ENCODE measurements at places on chromosomes 3 and 15. TPM values are rescaled to one million over a fixed set of nuclear protein-coding genes. Genes with fewer than 3 reads are reported as not detected.

Gene WHAMM
- total RNA-seq = 9.8 TPM

Gene PPP1R14D
- not detected for total RNA-seq

Gene AP3B2
- 9.3 TPM for total RNA-seq

Gene TTLL13
- total RNA-seq = not detected

Gene NANOGP8
- not detected for total RNA-seq

Gene C3orf80
- total RNA-seq = 5.8 TPM

Gene CFAP20DC
- total RNA-seq = under 0.01 TPM

Gene GNAT1
- total RNA-seq = not detected

Gene TGM4
- total RNA-seq = not detected

Gene ITIH4
- 12.2 TPM for total RNA-seq

Gene CHL1
- total RNA-seq = 63.1 TPM

Gene IGSF11
- total RNA-seq = 18.2 TPM

Gene TERC
- total RNA-seq = 139 TPM

- no peak for DNase-seq
These were observed 61.0 kb downstream of the WNT7A start for GRCh38 chr3:13818919-13819318.

DNA sequence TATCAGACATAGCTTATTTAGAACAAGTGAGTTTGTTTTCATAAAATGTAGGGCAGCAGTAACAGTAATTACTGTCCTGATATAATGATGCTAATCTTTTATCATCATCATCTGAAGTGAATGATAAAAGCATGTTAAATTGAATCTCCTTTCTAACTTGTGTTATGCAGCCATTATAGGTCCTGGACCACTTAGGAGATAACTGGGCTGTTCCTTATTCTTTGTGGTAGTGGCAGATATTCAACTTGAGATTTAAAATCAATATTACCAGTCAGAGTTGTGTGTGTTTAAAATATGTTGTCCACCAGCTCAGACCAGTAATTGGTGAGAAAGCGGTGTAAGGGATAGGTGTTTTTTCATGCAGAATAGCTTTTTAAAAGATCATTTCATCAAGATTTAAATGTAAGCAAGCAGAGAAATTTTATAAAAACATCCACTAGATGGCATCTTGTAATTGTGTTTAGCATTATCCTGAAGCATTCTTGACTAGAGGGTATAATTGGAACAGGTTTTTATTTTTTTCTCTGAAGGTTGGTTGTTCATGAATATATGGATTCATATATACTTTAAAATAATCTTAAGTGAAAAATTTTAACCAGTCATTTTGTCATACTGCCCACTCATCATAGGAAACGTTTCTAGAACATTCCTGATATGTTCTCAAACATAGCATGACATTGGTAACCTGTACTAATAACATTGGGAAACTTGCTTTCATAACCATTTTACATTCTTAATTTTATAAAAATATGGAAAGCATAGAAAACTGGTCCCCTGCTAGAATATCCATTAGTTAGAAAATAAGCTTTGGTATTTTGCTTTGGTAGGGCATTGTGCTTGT lies 153.9 kb downstream of the BBX start:
- no peak for DNase-seq

DNA sequence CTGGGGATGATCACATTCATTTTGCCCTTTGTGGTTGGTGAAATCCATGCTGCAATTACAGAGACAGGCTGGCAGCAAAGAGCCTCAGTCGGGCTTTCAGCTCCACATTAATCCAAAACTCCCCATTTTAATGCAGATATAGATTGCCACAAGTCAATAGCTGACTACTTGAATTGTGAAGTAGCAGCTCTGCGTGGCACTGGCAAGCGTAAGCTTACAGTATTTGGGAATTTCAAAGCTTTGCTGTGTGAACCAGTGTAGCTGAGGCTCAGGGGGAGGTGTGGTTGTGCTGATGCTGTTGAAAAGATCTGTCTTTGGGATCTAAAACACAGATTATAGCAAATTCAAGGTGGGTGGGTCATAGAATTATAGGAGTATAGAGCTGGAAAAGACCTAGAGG lies 290.3 kb upstream of the ONECUT1 start:
- DNase-seq = no peak

DNA sequence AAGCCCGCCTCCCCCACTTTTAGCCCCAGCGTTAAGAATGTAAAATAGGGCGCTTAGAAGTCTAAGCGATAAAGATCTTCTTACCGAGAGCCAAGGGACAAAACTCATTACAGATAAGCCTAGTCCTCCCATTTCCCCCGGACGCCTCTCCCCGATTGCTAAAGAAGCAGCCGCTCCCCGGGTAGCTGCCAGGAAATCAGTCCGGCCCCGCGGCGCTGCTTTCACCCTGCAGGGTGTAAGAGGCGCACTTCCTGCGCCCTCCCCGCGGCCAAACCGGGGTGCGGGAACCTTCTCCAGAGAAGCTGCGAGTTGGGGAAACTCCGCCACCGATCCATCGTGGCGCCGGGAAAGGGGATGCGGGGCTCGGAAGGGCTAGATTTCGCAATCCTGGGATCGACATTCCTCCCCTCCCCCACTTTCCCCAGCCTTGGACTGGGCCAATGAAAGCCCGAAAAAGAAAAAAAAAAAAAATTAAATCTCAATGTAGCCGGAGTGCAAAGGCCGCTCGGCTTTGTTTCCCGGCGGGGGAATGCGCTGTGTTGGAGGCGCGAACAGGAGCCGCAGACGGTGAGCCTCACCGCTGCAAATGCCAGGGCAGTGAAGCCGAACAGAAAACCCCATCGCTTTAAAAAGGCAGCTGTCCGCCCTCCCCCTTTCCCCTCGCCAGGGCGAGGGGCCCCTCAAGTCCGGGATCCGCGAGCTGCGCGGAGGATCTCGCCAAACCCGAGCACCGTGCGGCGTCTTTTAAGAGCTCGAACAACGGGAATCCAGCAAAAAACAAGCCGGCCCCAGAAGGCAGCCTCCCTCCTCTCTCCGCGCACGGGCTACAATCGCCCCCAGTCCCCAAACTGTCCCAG lies 626 bp upstream of the PTPRG start:
- DNase-seq = peak; percentile 92

DNA sequence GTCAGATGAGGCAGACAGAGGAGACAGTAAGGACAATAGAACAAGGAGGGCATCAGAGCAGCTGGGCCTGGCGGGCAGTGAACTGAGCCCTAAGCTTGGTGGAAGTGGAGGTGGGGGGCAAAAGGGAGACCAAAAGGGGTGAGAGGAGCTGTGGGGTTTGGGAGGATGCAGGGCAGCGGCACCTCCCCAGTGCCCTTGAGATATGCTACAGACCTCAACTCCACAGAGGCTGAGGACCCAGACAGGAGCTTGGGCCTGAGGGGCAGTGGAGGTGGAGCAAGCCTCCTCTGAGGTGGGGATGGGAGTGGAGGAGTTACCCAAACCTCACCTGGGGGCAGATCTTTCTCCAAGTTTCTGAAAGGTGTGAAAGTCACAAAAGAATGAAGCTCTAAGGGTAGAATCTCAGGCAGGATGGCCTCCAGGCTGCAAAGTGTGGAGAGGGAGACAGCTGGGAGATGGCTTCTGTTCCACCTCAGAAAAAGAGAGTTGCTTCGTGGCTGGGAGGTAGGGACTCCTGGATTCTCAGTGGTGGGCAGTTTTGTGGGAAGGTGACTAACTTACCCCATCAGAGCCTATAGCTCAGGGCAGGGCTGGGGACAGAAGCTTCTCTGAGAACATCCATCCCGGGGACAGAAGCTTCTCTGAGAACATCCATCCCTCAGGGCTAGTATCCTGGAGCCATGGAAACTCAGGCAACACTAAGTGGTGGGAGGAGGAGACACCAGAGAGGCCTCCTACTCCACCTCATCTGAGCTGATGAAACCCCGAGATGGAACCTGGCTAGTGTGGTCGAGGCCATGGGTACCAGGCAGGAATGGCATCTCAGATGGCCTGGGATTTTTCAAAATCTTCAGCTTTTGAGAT lies 2.3 kb upstream of the CLK3 start:
- DNase-seq = no peak

- DNase-seq = no peak
These were observed 89.8 kb upstream of the MEX3B start for GRCh38 chr15:82135638-82136037.

DNA sequence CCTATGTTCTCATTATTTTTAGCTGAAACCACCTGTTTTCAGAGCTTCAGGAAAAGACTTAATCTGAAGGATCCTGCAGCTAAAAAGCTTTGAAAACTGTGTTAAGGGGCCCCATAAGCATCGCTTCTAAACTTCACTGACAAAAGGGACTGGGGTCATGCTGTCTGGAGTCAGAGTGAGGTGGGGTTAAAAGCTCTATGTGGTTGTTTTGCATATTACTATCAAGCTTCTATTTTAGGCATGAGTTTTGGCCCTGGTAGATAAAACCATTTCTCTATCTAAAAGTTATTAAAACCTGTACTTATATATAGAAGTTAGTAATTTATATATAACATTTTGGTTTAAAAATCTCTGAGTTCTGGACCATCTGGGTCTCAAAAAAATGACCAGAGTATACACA lies 45.5 kb downstream of the GPR160 start:
- no peak for DNase-seq

- DNase-seq = no peak
These were observed 113.4 kb downstream of the FBLN2 start for GRCh38 chr3:13662238-13662847.

DNA sequence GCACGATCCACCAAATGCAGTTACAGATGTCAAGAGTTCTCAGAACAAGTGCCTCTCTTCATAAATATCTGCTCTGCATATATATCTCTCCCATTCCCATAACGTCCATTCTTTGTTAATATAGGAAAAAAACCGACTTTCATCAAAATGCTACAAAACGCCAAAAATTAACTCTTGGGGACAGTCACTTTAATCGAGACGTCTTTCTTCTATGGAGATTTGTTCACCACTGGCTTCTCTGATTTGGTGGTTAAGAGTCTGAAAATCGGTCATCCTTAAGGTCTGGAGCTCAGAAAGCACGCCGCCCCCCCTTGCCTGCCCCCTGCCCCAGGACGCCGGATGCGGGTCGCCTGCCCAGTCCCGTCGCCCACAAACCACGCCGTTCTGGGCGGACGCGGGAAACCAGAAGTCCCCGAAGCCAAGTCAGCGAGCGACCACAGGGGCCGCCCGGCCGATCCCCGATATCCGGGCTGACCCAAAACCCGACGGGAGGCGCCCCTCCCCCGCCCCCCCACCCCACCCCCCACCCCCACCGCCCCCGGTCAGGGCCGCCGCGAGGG lies 252.7 kb downstream of the TJP1 start:
- DNase-seq = no peak

DNA sequence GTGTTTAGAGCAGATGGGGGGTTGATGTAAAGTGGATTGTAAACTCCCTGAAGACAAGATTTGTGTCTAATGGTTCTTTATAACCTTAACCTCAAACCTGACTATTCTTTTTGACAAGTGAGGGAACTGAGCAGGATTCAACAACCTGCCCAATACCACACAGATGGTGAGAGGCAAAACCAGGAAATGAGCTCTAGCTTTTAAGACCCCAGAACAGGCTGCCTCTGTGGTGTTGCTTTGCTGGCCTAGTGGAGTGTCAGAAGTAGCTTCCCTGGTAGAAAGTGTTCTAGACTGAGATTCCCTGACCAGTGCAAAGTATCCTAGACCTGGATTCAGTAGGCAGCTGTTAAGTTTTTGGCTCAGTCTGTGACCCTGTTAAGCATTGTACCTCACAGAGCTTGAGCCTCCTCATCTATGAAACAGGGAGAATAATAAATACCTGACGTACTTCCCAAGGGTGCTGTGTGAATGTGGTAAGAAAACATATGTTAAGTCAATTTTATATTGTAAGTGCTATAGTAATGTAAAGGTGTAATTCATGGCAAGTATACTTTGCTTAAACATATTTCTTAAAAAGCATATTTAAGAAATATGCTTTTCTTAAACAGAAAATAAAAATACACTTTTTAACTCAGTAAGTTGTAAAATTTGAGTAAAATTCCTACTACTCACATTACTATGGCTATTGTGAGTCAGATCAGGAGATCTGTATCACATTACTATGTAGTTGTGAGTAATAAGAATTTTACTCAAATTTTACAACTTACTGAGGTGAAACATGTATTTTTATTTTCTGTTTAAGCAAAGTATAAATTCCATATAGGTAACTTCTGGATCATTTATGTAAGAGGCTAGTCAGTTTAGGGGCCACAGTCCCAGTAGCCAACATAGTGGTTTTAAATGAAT lies 8.8 kb downstream of the GPR87 start:
- DNase-seq = no peak

GRCh38 chr3:5613599-5613998 lies 426.1 kb downstream of the EDEM1 start:
- DNase-seq = no peak

- no peak for DNase-seq
These were observed 223.0 kb downstream of the NR2F2 start for GRCh38 chr15:96553451-96553850.

DNA sequence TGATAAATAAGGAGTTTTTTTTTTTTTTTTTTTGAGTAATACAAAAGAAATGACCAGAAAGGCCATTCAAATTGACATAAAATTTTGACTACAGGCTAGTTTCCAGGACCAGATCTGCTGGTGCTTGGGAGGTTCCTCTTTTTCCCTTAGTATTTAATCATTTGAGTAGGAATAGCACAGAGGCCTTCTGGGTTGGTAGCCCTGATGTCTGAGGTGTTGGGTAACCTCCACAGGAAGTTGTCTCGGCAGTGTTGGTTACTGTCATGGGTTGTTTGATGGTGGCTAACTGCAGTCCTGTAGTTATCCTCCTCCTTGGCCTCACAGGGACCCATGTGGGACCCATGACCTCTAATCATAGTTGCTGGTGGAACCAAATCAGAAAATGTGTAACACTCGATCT lies 91.1 kb downstream of the USP13 start:
- DNase-seq = no peak

GRCh38 chr3:151002003-151002981 lies 29.8 kb upstream of the CLRN1 start:
- DNase-seq = no peak

GRCh38 chr15:90838139-90838538 lies 30.2 kb upstream of the FURIN start:
- no peak for DNase-seq

DNA sequence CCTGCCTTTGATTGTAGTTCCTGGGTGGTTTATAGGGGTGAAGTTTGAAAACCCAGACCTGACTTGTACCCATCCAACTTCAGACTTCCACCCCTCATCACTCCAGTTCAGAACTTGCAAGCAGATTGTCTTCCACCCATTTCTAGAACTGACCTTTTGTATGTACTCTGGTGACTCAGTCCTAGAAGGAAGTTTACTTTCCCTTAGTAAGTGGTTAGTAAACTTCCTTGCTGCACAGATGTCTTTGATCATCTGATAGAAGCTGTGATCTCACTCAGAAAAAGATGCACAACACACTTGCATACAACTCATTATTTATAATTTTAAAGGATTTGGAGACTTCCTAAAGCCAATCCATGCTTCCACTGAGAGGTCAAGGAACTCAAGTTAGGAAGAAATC lies 368.0 kb downstream of the MFSD1 start:
- no peak for DNase-seq

GRCh38 chr15:83582381-83582780 lies 71.5 kb upstream of the ADAMTSL3 start:
- no peak for DNase-seq

DNA sequence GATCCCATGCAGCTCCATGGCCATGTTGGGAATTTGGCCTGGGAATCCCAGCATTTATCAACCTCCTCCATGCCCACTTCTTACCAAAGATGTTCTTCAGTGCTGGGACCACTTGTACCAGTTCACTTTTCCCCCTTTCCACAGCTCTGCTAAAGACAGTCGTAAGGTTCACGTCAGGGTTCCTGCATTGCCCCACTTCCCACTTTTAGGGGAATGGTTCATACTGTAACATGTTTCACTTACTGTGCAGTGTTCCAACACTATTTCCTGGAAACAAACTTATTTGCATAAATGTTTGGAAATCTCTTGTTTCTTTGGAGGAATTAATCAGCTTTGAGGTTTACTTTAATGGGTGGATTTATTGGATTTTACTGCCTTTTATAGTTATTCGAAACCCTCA lies 17.0 kb downstream of the APH1B start:
- DNase-seq = no peak
